ENCODE measurements at places on chromosomes 6 and 20.

DNA sequence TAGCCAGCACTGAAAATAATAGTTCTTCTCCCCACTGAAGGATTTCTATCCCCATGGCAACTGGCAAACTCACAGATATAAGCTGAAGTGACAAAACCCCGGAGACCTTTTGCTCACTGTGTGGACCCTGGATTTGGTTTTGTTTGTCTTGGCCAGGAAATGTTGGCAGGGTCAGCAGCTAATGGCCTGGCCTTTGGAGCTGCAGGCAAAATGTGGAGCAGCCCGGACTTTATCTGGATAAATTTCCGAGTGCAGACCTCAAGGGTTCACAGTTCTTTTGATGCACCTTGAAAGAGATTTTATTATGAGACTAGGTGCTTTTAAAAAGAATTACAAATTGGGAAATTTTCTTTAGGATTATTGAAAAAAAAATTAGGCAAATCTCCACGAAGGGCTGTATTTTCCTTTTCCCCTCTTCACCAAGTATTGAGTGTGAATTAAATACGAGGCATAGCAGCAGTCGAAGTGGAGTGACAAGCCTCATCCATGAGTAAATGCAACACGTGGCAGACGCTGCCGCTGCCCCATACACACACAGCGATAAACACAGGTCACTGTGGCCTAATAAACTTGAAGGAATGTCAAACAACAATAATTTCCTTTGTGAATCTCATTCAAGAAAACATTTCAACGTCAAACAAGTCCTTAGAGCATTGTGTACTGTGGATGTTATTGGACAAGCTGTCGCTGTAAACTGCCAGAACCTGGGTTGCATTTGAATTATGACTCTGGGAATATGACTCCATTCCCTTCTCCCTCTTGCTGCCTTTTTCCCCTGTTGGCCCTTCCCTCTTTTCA is 35.1 kb upstream of the CCN6 start:
- peaks cover 26% of the 10 kb centered on the region for H3K4me1 ChIP-seq
- no peak for DNase-seq
- H3K27me3 ChIP-seq: no peaks in the 10 kb centered on the region
- peak overlapping the region; percentile 44 for H3K27ac ChIP-seq
- H3K4me3 ChIP-seq: no peak overlapping the region

DNA sequence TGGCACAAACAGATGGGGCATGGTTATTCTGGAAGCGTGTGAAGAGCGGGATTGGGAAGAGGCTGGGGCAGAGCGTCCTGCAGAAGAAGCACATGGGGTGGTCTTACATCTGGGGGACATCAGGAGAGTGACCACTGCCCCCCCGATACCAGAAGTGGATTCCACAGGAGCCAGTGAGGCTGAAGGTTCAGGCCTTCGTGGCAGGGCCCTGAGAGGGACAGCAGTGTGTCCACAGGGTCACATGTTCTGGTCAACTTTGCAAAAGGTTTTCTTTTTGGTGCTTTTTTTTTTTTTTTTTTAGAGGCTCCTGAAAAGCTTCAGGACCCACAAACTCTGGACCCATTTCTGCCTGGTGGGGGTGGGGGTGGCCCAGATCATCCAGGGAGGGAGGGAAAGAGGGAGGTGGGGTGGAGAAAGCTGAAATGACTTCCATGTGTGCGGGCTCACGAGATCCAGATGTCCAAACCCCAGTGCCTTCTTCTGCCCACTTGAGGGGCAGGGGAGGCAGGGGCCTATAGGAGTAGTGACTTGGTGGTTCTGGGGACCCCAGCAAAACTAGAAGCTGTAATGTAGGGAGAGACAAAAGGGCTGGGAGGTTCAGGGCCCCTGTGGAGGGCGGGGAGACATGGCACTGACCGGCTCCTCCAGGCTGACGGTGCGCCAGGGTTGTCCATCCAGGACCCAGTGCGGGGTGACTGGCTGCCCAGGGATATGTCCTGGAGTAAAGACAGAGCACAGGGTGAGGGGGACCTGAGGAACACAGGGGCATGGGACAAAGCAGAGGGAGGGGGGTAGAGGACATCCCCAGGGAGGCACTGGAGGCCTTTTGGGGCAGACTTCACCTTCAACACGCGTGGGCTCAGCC is 2.7 kb downstream of the ADAM33 start:
- peaks cover 10% of the 10 kb centered on the region for H3K4me1 ChIP-seq
- H3K36me3 ChIP-seq: peaks cover 5% of the 10 kb centered on the region
- no peak for DNase-seq
- H3K27ac ChIP-seq: no peak overlapping the region
- H3K27me3 ChIP-seq: peaks cover 72% of the 10 kb centered on the region

GRCh38 chr6:89298680-89299465 is 16.2 kb downstream of the GABRR2 start:
- peak overlapping the region; percentile 92 for H3K27ac ChIP-seq
- peaks cover 2% of the 10 kb centered on the region for H3K36me3 ChIP-seq
- no peaks in the 10 kb centered on the region for H3K27me3 ChIP-seq

- H3K4me3 ChIP-seq: no peak overlapping the region
- DNase-seq: no peak
- H3K27me3 ChIP-seq: no peaks in the 10 kb centered on the region
- H3K36me3 ChIP-seq: no peaks in the 10 kb centered on the region
- H3K4me1 ChIP-seq: no peaks in the 10 kb centered on the region
Measured at GRCh38 chr6:50899306-50899870, 80.7 kb downstream of the TFAP2B start.

GRCh38 chr6:18412068-18412467 is 24.9 kb downstream of the RNF144B start:
- no peaks in the 10 kb centered on the region for H3K27me3 ChIP-seq
- no peak overlapping the region for H3K27ac ChIP-seq
- no peak overlapping the region for H3K4me3 ChIP-seq
- H3K4me1 ChIP-seq: peaks cover 3% of the 10 kb centered on the region
- peaks cover 5% of the 10 kb centered on the region for H3K36me3 ChIP-seq
- no peak for DNase-seq

DNA sequence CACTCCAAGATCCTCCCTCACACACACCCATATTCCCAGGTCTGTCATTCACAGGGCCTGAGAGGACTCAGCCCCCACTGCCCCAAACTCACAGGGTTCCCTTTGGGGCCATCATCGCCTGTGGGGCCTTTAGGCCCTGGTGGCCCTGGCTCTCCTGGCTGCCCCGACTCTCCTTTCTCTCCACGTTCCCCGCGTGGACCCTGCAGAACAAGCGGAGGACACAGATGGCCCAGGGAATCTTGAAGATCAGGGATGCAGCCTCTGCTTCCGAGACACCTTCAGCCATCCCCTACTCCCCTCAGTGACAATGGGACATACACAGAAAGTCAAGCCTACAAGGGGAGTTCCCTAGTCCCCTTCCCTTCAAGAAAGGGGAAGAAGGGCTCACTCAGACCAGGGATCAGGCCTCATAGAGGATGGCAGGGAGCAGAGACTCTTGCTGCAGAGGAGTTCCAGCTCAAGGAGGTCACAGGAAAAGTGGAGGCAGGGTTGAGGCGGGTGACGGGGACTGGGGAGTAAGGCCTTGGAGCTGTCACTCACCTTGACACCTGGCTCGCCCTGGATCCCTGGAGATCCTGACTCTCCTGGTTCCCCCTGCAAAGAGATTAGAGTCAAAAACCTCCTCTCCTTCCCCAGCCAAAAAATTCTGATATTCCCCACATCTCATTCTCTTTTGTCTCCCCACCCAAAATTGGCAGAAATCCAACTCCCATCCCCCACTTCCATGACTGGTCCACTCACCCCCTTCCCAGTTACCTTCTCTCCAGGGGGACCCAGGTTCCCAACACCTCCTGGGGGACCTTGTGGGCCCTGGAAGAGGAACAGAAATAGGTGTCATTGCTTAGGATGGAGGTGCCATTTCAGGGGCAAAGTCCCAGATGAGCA is 22.7 kb downstream of the COL11A2 start:
- peaks cover 6% of the 10 kb centered on the region for H3K4me1 ChIP-seq
- peaks cover 16% of the 10 kb centered on the region for H3K27me3 ChIP-seq
- DNase-seq: no peak
- H3K27ac ChIP-seq: peak overlapping the region; percentile 51

All from T-helper 17 cell (primary cell).